ENCODE measurements at places on chromosomes 6 and 20. TPM values are rescaled to one million over a fixed set of nuclear protein-coding genes. Genes with fewer than 3 reads are reported as not detected.

Gene BANF2
- total RNA-seq: not detected

Gene HRH3
- total RNA-seq: 0.22 TPM

Gene BTN1A1
- not detected for total RNA-seq

Gene CCN2
- total RNA-seq: 6.6 TPM

Gene C6orf58
- total RNA-seq: 0.64 TPM

Gene COL9A1
- total RNA-seq: not detected

Gene GTSF1L
- not detected for total RNA-seq

GRCh38 chr20:46468508-46468907 is 44.9 kb downstream of the ZNF334 start:
- no peaks in the 10 kb centered on the region for H3K4me1 ChIP-seq
- H3K27ac ChIP-seq: no peak overlapping the region
- no peaks in the 10 kb centered on the region for H3K36me3 ChIP-seq
- peaks cover 8% of the 10 kb centered on the region for H3K27me3 ChIP-seq

DNA sequence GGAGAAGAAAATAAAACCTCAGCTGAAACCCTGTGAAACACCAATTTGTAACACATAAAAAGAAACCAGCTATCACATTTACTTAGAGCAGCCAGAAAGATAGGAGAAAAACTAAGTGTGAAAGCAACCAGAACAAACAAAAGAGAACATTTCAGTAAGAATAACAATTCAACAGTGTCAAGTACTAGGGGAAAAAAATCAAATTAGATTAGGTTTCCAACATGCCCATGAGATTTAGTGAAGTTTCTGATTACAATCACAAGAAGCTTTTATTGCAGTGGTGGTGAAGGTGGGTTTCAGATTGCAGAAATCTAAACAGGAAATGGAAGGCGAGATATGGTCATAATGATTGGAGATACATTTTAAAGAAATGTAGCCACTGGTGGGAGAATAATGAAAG is 22.1 kb upstream of the TRDN start:
- DNase-seq: peak; percentile 30
- no peaks in the 10 kb centered on the region for H3K36me3 ChIP-seq
- H3K27me3 ChIP-seq: no peaks in the 10 kb centered on the region
- H3K4me1 ChIP-seq: peaks cover 16% of the 10 kb centered on the region
- H3K27ac ChIP-seq: no peak overlapping the region

DNA sequence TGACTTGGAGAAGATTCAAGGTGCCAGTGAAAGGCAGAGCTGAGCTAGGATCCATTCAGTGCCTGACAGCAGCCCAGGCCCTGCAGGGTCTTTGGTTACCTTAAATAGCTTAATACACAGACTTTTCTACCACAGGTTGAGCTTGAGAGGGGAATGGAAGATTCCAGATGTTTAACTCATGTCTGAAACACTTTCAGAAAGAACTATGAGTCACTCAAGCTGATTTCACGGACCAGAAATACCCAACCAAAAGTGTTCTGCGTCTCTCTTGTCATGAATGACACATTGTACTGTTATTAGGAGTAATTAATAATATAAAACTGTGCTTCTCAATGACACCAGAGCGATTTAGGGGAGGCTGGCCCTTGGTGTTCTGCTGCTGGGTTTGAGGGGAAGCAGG is 6.4 kb upstream of the PMEPA1 start:
- H3K27me3 ChIP-seq: no peaks in the 10 kb centered on the region
- H3K4me3 ChIP-seq: no peak overlapping the region
- H3K36me3 ChIP-seq: no peaks in the 10 kb centered on the region
- no peak for DNase-seq
- H3K27ac ChIP-seq: no peak overlapping the region
- H3K4me1 ChIP-seq: peaks cover 5% of the 10 kb centered on the region

- DNase-seq: no peak
- H3K4me3 ChIP-seq: no peak overlapping the region
- no peak overlapping the region for H3K27ac ChIP-seq
- no peaks in the 10 kb centered on the region for H3K27me3 ChIP-seq
- H3K36me3 ChIP-seq: no peaks in the 10 kb centered on the region
Measured at GRCh38 chr6:73866305-73866704, 170.3 kb downstream of the CD109 start.

DNA sequence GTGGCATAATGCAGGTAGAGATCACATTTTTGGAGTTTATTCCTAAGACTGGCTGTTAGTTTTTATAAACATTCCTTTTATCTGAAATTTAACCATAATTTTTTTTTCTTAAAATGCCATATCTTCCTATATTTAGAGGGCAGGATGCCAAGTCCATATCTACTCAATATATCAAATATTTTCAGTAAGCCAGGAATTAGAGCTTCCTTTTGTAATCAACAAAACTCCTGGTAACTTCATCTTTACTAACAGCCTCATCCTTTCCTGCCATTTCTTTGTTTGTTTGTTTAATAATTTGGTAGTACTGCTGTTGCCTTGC is 136.3 kb downstream of the OLIG3 start:
- no peaks in the 10 kb centered on the region for H3K36me3 ChIP-seq
- no peaks in the 10 kb centered on the region for H3K27me3 ChIP-seq
- no peak for DNase-seq
- no peak overlapping the region for H3K4me3 ChIP-seq
- no peak overlapping the region for H3K27ac ChIP-seq

- no peaks in the 10 kb centered on the region for H3K27me3 ChIP-seq
- H3K36me3 ChIP-seq: no peaks in the 10 kb centered on the region
- no peak overlapping the region for H3K4me3 ChIP-seq
- no peak for DNase-seq
- no peak overlapping the region for H3K27ac ChIP-seq
Measured at GRCh38 chr6:111766201-111766857, 106.9 kb downstream of the FYN start.

- no peak overlapping the region for H3K4me3 ChIP-seq
- peaks cover 22% of the 10 kb centered on the region for H3K36me3 ChIP-seq
- no peak for DNase-seq
- no peaks in the 10 kb centered on the region for H3K27me3 ChIP-seq
- H3K4me1 ChIP-seq: peaks cover 7% of the 10 kb centered on the region
Measured at GRCh38 chr6:41595166-41595565, 43.1 kb upstream of the MDFI start.

- no peaks in the 10 kb centered on the region for H3K27me3 ChIP-seq
- DNase-seq: no peak
- no peak overlapping the region for H3K4me3 ChIP-seq
- H3K27ac ChIP-seq: no peak overlapping the region
Measured at GRCh38 chr6:148739822-148740128, 7.1 kb upstream of the UST start.

DNA sequence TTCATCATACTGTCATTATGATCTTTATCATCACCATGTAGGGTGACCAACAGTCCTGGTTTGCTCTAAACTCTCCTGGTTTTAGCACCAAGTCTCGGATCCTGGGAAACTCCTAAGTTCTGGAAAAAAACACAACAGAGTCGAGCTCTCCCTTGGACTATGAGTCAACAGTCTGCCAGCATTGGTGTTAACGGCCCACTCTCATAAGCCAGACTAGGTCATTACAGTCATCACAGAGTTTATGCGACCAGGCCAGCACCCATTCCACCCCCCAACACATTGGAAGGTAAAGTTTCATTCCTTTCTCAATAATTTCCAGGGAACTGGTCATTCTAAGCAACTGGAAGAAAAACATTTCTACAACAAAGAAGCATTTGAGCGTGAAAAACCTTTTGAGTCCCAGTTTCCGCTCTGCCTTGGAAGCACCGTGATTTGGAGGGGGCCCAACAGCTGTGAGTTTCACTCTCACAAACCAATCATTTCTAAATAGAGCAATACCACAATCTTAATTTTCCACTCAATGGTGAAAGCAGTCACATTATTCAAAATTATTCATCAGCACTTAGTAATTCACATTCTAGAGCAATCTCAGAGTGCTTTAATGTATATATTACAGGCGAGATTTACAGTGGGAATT is 445.0 kb downstream of the CDH26 start:
- H3K27me3 ChIP-seq: no peaks in the 10 kb centered on the region
- H3K36me3 ChIP-seq: no peaks in the 10 kb centered on the region
- H3K4me3 ChIP-seq: no peak overlapping the region
- H3K4me1 ChIP-seq: no peaks in the 10 kb centered on the region

DNA sequence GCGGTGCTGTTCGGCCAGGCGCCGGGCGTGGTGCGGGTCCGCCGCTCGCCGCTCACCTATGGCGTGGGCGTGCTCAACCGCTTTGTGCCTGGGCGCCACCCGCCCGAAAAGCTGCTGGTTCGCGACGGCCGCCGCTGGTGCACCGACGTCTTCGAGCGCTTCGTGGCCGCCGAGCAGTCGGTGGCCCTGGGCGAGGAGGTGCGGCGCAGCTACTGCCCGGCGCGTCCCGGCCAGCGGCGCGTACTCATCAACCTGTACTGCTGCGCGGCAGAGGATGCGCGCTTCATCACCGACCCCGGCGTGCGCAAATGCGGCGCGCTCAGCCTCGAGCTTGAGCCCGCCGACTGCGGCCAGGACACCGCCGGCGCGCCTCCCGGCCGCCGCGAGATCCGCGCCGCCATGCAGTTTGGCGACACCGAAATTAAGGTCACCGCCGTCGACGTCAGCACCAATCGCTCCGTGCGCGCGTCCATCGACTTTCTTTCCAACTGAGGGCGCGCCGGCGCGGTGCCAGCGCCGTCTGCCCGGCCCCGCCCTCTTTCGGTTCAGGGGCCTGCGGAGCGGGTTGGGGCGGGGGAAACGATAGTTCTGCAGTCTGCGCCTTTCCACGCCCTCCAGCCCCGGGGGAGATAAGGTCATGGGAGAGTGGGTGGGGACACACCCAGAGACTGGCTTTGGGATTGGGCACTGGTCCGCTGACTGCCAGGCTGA is 15.7 kb downstream of the ADISSP start:
- no peak overlapping the region for H3K27ac ChIP-seq
- no peaks in the 10 kb centered on the region for H3K4me1 ChIP-seq
- no peak overlapping the region for H3K4me3 ChIP-seq
- H3K36me3 ChIP-seq: peaks cover 5% of the 10 kb centered on the region
- no peaks in the 10 kb centered on the region for H3K27me3 ChIP-seq

GRCh38 chr20:50580016-50580747 is 70.0 kb downstream of the PTPN1 start:
- H3K27me3 ChIP-seq: no peaks in the 10 kb centered on the region
- H3K4me3 ChIP-seq: no peak overlapping the region
- H3K27ac ChIP-seq: no peak overlapping the region
- DNase-seq: peak; percentile 59
